ENCODE measurements at places on chromosomes 3 and 15.
A peak's percentile ranks its signal among the peaks of the same experiment; 100 is the strongest.

- no peaks in the 10 kb centered on the region for H3K27me3 ChIP-seq
- H3K4me3 ChIP-seq, result no peak overlapping the region
- no peak overlapping the region for H3K27ac ChIP-seq
- no peak for DNase-seq
- H3K4me1 ChIP-seq, result no peaks in the 10 kb centered on the region
Observed at GRCh38 chr3:171676601-171677175, 133.6 kb downstream of the PLD1 start.

DNA sequence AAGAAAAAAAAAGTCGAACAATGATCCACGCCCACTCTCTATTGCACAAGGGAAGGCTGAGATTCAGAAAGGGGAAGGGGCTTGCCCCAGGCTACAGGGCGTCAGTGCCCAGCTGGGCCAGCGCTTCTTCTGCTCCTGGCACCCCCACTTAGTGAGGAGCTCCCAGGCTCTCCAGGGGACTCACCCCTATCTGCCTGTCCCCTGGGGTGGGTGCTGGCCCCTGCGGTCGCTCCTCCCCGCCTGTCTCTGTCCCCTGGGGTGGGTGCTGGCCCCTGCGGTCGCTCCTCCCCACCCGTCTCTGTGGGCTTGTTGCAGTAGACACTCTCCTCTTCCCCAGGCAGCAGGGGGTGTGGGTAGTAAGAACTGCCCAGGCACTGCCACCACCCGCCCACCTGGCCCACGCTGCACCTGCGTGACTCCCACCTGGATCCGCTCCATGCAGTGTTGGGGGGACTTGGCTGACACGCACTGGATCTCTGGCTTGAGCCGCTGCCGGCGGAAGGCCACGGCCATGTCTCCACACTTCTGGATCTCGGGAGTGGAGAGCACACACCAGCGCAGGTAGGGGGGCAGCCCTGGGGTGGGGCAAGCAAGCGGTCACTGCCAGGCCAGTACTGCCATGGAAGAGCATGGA, 14.6 kb downstream of the MELTF start:
- peak; percentile 47 for DNase-seq
- no peak overlapping the region for H3K27ac ChIP-seq
- H3K4me3 ChIP-seq, result no peak overlapping the region
- H3K4me1 ChIP-seq, result no peaks in the 10 kb centered on the region

DNA sequence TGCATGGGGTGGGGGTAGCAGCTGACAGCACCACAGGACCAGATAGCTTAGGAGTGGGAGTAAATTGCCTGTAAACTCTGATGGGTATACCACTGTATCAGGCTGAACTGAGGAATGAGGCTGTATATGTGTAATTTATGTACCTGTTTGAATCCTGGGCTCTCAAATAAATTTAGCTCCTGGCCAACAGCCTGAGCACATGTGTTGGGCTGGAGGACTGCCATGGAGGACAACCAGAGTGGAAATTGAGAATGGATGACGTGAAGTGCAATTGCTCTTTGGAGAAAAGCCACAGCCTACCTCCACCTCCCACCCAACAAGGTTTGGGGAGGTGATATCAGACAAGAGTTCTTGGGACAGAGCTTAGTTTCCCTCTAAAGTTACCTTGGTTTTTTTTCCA, 328.6 kb upstream of the PROK2 start:
- H3K36me3 ChIP-seq, result no peaks in the 10 kb centered on the region
- H3K27ac ChIP-seq, result no peak overlapping the region
- H3K4me3 ChIP-seq, result no peak overlapping the region
- no peaks in the 10 kb centered on the region for H3K27me3 ChIP-seq
- DNase-seq, result no peak
- H3K4me1 ChIP-seq, result no peaks in the 10 kb centered on the region

DNA sequence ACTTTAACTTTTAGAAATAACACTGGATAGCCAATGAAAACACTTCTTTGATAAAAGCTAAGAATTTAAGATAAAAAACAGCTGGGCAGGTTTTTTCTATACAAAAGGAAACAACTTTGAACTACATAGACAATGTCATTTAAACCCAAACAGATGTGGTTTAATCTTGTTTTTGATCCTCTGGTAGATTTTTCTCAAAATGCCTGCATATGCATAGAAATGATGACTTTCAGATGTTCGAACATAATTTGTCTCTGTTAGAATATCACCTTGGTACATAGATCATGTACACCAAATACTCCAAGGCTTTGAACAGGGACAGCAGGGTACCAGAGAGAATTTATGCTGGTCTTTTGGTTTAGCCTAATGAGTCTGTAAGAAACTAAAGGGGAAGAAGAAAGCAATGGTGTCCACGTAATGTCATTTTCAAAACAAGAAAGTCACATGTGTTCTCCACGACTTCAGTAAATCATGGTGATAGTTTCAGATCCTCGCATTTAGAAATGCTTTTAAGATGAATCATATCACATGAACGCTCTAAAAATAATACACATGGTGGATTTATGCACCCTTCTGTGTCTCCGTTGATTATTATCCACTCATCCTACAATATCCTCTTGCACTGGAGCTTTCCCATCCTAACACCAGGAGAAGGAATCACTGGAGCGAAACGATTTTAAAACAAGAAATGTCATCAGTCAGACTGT, 160.1 kb upstream of the PDZRN3 start:
- H3K27me3 ChIP-seq, result no peaks in the 10 kb centered on the region
- H3K4me1 ChIP-seq, result peaks cover 12% of the 10 kb centered on the region
- no peaks in the 10 kb centered on the region for H3K36me3 ChIP-seq
- peak overlapping the region; percentile 85 for H3K27ac ChIP-seq

DNA sequence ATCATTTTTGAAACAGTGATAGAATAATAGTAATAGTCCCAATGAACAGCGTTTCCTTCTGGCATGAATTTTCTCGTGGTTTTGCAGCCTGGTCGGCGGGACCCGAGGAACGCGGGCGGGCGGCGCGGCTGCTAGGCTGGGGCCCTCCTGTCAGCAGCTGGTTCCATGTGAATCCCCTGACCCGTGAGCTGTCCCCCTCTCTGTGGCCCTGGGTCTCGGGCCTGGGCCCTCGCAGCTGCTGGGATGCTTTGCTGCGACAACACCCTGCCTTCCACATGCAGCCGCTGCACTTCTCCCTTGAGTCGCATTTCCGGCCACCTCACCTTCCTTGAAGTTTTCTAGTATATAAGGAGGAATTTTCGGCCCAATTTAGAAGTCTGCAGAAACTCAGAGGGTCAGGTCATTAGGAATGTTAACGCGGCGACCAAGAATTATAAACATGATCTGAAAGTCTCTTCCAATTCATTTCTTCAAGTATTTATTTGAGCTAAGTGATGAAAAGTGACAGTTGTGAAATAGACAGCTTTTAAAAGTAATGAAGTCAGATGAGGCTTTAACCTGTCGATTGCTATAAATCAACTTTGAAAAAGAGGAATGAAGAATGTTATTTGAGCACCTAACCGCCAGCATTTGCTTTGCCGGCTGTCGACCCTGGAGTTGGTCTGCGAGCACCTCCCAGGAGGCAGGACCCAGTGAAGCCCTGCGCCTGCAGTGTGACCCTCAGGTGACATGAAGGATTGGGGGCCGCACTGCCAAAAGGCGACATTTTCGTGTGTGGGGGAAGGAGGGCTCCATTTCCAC, 27.7 kb downstream of the NR2F2 start:
- H3K4me1 ChIP-seq, result peaks cover 3% of the 10 kb centered on the region
- no peak for DNase-seq
- peaks cover 37% of the 10 kb centered on the region for H3K27me3 ChIP-seq

GRCh38 chr3:168473334-168473890, 377.7 kb upstream of the GOLIM4 start:
- no peak overlapping the region for H3K27ac ChIP-seq
- DNase-seq, result no peak
- no peaks in the 10 kb centered on the region for H3K36me3 ChIP-seq
- peaks cover 2% of the 10 kb centered on the region for H3K27me3 ChIP-seq

- no peak for DNase-seq
- no peaks in the 10 kb centered on the region for H3K36me3 ChIP-seq
- H3K27ac ChIP-seq, result no peak overlapping the region
- H3K4me1 ChIP-seq, result peaks cover 3% of the 10 kb centered on the region
- H3K4me3 ChIP-seq, result no peak overlapping the region
- no peaks in the 10 kb centered on the region for H3K27me3 ChIP-seq
Observed at GRCh38 chr3:139295040-139295439, 48.8 kb upstream of the MRPS22 start.
